AG10803 (cell line): ENCODE measurements at places on chromosomes 3 and 15.

DNA sequence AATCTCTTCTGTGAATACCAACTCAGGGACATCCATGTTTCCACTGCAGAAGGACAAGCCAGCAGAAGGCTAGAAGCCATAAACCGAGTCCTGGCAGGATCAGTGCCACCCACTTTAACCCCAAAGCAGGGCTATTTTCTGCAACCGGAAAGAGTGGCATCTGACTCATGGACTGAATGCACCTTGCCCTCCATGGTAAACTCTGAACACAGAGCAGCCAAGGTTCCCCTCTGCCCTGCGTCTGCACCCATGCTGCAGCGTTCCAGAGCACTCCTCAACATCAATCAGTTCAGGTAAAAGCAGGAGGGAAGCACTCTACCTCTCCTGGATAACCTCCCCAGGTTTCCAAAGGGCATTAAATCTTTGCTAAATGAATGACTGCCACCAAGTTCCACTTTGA is 801 bp upstream of the NGRN start:
- DNase-seq = no peak

DNA sequence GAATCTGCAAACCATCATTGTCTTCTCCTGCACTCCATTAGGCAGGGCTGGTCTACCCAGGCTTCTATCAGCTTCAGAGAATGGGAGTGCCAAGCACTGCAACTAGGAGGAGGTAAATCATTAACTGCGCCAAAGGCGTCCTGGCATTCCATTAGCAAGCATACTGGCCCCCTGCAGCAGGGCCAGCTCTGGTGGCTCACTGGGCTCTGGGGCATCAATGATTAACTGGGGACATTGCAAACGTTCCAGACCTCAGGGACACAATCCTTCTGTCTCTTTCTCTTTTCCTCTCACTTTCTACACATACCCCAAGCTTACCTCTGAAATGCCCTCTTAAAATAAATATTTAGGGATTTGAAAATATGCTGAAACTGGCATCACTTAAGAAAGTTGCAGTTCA is 129.0 kb downstream of the MYLK start:
- no peak for DNase-seq

- no peak for DNase-seq
These were observed 165.5 kb downstream of the MEX3B start for GRCh38 chr15:81880314-81880713.

GRCh38 chr3:44927371-44927770 is 48.6 kb downstream of the ZDHHC3 start:
- DNase-seq = no peak

DNA sequence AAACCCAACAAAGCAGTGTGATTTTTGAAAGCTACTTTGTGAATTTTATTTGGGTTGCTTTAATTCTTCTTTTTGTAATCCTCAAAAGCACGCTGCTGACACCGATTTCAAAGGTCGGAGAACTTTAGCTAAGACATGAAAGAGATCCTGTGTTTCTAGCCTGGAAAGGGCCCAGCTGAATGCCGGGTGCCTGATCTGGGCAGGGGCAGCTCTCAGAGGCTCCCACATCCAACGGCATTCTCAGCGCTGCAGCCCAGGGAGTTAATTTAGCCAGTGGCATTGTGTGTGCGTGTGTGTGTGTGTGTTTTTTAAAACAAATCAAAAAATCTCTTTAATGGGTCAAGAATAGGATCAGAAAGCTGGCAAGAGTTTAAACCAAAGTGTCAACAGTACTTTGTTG is 6.6 kb downstream of the RBP1 start:
- no peak for DNase-seq

- DNase-seq = no peak
These were observed 295.4 kb downstream of the SLC9A9 start for GRCh38 chr3:143552851-143553250.

DNA sequence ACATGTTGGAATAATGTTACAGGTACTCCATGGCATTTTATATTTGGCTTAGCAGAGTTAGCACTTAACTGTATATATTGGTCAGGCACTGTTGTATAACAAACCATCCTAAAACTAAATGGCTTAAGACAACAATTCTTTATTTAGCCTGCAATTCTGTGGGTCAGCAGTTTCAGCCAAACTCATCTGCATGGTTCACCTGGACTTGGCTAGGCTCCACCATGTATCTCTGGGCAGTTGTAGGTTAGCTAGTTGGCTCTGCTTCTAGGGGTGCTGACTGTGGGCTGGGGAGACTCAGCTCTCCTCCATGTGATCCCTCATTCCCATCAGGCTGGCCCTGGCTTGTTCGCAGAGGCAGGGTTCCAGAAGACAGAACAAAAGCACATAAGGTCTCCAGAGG is 34.4 kb downstream of the RARB start:
- no peak for DNase-seq

DNA sequence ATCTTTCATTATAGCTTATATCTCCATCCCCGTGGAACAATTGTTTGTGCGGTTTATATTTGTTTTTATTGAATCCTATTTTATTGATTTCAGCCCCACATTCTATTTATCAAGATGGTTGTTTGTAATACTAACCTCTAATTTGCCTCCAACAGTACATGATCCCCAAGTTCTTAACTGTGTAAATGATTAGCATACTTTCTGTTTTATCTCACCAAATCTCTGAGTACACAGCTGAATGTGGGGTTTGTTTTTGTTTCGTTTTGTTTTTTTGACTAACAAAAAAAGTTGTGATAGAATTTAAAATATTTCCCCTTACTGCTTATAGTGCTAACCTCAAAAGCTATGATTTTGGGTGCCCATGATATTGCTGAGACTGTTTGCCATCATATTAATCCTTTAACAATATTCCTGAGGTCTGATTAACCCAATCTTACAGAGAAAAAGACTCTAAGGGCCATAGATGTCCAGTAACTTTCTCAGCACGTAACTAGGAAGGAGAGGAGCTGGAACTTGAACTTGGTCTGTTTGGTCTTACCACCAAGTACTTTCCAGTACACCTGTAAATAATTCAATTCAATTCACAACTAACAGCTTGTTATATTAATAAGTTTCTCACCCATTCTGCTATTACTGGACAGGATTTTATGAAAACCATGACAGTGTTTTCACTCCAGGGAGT is 789.8 kb downstream of the TUSC7 start:
- DNase-seq = no peak

DNA sequence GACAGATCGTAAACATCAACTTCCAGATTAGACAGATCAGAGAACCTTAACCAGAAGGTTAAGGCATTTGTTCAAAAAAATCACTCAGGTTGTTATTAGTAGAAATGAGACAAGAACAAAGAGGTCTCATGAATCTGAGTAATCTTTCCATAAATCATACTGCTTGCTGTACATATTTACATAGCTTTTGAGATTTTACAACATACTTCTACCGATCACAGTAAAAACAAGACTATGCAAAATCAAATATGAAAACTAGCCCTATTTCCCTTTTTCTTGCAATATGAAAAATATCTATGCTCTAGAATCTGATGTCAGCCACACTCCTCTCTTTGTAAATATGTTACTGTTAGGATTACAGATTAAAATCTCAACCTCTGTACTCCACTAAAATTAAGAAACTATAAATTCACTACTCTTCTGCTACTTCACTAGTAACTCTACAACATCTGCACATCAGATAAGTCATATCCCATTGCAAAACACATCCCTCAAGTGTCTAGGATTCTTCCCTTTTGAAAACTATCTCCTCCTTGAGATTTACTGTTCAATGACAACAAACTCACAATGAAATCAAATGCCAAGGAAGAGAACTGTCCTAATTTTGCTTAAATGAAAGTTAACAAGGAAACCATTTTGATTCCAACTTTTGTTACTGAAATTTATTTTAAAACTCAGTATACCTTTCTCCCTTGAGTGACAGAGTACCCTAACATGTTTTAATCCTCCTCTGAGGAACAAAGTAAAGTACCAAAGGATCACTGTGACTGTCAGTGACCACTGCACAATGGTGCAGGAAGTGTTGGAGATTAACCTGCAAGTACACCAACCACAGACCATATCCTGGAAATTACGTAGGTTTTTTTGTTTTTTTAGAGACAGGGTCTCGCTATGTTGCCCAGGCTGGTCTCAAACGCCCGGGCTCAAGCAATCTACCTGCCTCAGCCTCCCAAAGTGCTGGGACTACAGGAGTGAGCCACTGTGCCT is 12.8 kb downstream of the DCUN1D1 start:
- DNase-seq = no peak

DNA sequence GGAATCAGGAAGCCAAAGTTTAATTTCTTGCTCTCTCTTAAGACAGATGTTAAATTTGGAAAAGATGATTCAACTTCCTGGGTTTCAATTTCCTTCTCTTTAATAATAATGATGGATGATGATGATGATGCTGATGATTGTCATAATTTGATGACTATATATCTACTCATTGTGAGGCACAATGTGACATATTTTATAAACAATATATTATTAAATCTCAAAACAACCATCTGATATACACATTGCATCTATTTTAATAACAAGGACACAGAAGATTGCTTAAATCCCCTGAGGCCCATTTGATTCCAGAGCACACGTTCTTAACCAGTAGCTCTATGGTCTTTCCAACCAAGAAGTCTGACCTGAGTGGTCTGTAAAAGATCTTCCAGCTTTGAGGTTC is 124.0 kb downstream of the CNTN6 start:
- DNase-seq = no peak

DNA sequence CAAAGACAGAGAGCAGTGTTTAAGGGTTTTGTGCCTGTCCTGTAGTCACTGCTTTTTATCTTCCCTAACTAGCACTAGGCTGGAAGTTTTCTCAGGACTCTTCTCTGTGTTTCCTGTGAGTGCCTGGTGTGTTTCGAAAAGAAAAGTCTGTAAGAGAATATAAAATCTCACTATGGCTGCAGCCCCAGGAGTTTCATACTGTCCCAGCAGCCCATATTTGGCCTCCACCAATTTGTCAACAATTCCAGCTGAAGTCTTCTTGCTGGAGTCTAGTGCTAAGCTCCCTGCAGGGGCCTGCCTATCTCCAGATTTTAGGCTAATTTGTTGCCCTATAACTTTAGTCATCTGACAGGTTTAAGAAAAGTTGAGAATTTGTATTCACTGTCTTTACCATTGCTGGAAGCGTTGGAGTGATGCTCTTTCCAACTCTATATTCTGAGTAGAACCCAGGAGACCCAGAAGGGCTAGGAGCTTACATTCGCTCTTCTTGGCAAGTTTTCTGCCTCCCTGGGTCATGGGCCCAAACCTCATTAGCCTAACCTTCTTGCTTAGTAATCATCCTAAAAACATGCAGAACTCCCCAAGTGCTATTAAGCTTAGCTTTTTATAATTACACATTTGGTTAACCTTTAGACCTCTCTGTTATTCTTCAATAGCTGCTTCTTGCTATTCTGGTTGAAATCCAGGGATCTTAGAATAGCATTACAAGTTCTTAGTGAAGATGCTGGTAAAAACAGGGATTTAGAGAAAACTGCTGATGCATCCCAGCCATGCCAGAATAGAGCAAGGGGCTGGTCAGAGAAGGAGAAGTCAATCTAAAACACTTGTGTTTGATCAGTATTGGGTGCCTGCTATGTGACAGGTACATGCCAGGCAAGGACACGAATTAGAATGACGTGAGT is 283.1 kb downstream of the NEK10 start:
- DNase-seq = no peak
